OCI-M1 (cell line): ENCODE measurements at places on chromosomes 7 and 10.

DNA sequence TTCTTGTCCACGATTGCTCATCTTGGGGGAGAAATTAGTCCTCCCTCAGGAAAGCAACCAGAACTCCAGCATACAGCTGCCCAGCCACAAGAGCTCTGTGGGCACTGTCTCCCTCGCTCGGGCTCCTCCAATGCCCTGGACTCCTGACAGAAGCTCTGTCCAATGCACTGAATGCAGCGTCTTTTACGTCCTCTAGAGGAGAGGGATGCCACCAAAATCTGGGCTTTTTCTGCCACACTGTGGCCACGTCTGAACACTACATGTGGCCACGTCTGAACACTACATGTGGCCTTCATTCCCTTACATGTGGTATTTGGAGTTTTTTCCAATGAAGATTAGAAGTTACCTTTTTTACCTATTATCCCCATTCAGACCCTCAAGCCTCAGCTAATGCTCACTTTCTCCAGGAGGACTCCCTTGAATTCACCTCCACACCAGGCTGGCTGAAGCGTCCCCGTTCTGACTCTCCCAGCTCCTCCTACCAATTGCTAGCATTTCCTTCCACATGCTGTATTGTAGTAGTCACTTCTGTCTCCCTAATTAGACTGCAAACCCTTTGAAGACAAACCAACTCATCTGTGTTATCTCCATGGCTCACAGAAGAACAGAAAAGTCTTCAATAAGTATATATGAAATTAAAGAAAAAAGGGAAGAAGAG is 134.3 kb upstream of the PDE1C start:
- peak; percentile 46 for DNase-seq

GRCh38 chr10:50421026-50421719 is 169.9 kb upstream of the ASAH2 start:
- peak; percentile 90 for DNase-seq

- DNase-seq: no peak
Measured at GRCh38 chr7:130397758-130398073, 17.4 kb downstream of the CPA1 start.

DNA sequence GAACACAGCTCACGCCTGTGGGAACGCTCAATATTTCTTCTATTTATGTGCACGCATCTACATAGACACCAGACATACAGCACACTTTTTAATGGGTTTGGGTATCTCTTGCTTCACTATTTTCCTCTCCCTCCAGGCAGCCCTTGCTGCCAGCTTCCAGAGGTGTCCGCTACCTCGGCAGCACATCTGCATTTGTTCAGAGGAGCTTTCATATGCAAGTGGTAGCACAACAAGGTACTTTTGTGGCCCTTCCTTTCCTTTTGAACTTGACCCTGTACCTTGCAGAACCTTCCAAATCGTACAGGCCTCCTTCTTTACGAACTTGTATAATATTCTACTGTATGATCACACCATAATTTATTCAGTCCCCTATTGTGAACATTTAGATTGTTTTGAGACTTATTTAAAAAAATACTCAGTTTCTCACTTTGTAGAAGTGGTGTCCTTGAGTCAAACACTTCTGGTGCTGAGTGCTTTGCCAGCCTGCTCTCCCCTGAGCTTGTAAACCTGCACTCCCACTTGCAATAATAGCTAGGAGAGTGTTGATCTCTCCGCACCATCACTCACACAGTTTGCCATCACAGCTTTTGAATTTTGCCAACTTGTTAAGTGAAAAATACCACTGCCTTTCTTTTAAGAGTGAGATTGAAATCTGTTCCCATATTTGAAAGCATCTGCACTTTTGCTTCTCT is 106.0 kb upstream of the ZNF32 start:
- no peak for DNase-seq

GRCh38 chr7:140242057-140243031 is 65.6 kb upstream of the KDM7A start:
- DNase-seq: peak; percentile 87

- no peak for DNase-seq
Measured at GRCh38 chr7:150954201-150954985, 23.7 kb downstream of the KCNH2 start.

DNA sequence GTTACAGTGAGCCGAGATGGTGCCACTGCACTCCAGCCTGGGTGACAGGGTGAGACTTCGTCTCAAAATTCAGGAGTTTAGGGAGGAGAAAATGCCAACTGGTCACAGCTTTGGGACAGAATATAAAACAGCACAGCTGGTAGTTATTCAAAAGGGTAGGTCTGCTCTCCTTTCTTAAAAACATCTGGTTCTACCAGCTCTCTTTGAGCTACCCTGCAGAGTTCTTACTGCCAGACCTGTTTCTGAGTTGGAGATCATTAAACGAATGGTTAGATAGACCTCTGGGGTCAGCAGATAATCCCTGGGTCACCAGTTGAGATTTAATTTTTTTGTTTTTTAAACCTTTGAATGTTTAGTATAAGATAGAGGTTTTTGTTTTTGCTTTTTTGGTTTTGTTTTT is 52.6 kb downstream of the MCU start:
- DNase-seq: no peak

DNA sequence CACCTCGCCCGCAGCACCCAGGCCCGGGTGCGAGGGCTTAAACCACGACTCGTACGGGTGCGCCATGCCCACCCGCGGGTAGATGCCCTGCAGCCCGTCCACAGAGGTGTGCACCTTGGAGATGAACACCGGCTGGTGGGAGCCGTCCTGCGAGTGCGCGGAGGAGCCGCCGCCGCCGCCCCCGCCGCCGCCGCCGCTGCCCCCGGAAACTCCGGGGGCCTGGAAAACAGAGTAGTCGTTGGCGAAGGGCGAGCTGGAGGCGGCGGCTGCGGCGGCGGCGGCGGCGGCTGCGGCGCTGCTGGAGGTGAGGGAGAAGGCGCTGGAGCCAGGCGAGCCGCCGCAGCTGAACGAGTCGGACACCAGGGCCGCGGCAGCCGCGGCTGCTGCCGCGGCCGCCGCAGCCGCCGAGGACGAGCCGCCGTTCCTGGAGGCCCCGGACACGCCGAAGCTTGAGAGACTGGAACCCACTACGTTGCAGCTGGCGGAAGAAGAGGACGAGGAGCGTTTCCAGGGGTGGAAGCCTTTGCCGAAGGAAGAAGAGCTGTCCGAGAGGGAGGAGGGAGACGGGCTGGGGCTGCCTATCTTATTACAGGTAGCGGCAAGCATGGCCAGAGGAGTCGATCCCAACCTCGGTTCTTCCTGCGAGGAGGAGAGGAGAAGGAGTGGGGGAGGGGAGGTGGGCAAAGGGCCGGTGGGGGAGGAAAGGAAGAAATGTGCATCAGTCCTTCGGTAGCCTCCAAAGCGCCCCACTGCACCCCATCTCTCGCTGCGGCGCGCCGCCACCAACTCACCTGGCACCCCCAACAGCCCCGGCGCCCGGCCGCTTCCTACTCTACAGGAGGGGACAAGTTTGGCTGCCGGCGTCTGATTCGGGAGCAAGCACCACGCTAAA is 1.3 kb downstream of the SP8 start:
- no peak for DNase-seq

DNA sequence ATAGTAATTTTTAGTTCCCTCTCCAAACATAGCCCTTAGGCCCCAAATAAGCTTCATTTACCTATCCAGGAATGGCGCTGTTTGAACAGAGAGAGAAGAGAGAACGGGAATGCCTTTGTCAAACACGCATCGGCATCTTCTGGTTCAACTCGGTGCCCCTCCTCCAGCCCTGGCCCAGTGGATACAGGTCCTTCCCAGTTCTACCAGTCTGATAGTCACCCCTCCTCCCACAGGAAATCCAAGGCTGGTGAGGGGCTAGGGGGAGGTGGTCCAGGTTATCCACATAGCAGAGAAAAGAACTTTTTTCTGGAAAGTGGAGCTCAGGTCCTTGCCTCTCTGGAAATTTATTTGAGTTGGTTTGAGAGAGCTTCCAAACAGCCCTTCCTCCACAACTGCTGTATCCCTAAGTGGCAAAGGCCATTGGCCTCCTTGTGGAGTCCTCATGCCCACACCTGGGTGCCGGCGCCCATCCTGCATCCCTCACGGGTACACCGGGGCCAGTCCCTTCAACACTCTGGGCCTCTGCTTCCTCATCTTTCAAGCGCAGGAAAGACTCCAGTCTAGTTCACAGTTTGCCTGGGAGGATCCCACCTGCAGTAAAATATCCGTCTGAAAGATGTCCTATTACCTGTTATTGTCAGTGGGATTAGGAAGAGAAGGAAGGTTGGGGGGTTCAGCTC is 287.4 kb downstream of the CELF2 start:
- DNase-seq: no peak

- DNase-seq: no peak
Measured at GRCh38 chr7:66296557-66296956, 91.4 kb downstream of the TPST1 start.

DNA sequence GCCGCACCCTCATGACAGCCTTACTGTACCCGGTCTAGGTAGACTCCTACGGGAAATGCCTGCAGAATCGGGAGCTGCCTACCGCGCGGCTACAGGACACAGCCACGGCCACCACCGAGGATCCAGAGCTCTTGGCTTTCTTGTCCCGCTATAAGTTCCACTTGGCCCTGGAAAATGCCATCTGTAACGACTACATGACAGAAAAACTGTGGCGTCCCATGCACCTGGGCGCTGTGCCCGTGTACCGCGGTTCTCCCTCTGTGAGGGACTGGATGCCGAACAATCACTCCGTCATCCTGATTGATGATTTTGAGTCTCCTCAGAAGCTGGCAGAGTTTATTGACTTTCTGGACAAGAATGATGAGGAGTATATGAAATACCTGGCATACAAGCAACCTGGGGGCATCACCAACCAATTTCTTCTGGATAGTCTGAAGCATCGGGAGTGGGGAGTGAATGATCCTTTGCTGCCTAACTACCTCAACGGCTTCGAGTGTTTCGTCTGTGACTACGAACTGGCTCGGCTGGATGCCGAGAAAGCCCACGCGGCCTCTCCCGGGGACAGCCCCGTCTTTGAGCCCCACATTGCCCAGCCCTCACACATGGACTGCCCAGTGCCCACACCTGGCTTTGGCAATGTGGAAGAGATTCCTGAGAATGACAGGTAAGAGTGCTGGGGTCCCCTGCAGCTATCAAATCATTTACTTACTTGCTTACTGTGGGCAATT is 8.5 kb upstream of the CHCHD1 start:
- no peak for DNase-seq

GRCh38 chr7:155862123-155862892 is 50.0 kb upstream of the SHH start:
- no peak for DNase-seq

- DNase-seq: no peak
Measured at GRCh38 chr7:74262639-74263398, 8.6 kb upstream of the RFC2 start.

DNA sequence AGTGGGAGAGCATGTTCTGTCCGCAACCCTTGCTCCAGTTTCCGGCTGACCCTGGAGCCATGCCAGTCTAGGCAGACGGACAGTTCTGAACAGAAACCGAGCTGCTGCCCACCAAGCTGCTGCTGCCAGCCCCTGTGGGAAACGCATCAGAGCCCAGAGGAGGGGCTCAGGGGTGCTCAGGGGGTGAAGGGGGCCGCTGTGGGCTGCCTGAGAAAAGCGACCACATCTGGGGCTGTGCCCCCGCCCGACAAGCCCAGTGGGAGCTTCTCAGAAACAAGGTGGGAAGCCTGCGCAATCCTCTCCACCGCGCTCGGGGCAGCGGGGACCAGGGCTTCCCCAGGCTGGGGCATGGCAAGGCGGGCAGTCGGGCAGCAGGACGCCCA is 38.8 kb upstream of the CFAP46 start:
- no peak for DNase-seq

DNA sequence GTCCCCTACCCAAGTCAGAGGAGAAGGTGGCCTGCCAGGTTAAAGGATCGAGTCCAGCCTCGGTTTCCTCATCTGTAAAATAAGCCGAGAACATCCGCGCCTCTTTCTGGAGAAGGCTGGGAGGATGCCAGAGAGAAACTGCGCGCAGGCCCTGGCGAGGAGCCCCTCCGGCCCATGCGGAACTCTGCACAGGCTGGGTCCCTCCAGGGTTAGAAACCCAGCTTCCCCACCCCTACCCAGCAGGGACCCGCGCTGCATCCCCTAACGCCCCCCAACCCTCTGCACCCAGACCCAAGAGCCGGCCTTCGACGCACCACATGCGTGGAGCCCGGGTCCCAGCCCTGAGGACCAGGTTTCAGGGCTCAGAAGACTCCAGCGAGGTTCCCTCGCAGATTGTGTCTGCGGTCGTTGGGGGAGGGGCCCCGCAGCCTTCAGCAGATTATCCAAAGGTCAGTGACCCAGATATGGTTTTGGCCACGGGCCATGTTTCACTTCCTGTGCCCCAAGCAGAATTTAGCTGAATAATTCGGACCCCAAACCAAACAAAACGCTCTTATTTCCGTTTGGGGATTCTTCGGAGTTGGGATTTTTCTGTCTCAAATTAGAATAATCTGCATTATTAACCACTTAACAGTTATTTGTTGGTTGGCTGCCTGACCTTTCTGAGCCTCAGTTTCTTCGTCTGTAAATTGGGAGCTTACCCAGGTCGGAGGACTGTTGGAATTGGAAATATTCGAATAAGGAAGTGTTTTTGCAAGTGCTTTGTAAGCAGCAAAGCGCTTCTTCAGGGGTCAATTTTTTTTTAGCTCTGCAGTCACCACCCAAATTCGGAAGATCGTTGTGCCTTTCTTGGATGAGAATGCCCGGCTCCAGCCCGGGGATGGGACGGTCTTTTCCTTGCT is 167.7 kb downstream of the UBE2H start:
- DNase-seq: peak; percentile 70

DNA sequence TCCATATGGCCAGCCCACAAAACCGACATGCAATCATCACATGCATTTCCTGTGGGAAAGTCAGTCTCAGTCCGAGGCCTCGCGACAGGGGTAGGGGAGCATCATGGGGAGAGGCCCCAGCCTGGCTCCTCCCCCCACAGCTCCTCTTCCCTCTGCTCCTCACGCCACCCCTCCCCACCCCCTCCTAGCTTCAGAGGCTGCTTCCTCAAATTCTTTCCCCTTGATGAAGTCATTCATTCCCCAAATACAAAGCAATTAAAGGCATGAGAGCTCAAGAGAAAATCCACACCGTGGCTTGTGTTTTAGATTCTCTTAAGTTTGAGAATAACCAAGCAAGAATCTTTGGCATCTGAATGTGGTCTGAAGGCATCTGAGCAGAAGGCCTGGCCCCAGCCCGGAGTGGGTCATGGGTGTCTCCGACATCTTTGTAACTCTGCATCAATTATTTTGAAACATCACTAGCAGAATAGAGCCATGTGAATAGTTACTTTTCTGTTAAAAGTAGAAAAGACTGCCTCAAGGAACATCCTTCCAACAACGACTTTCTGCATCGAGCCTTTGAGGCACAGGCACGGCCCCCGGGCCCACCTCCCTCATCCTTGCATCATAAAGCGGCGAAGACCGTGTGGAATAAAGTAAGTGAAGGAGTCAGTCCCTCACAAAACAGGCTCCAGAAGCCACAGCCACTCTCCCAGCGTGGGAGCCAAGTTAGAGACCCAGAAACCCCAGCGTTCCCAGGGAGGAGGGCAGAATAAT is 90.9 kb downstream of the DIP2C start:
- DNase-seq: peak; percentile 2

- no peak for DNase-seq
Measured at GRCh38 chr10:110892602-110893288, 21.0 kb downstream of the PDCD4 start.

- no peak for DNase-seq
Measured at GRCh38 chr10:131260031-131260430, 51.5 kb downstream of the TCERG1L start.

- DNase-seq: peak; percentile 100
Measured at GRCh38 chr7:92448205-92448747, 994 bp downstream of the GATAD1 start.

GRCh38 chr10:104332243-104333031 is 5.8 kb downstream of the ITPRIP start:
- no peak for DNase-seq
